ENCODE measurements at places on chromosomes 13 and 19.
A peak's percentile ranks its signal among the peaks of the same experiment; 100 is the strongest.

DNA sequence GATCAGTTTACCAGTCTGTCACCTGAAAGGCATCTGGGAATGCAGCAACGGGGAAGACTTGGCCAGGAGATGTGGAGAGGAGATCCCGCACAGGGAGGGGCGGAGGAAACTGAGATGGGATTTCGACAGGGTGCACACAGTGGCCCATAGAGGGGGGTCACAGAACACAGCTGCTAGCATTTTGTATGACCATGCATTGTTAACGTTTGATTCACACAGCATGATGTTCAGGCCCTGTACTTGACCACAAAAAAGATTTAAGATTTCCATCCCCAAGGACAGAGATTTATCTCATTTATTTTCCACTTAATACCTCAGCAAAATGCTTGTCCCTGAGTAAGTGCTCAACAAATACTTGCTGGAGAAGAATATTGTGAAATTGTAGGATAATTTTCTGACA, 63.2 kb downstream of the RAB20 start:
- no peak for DNase-seq

- no peak for DNase-seq
Measured at GRCh38 chr13:100815476-100816046, 141.0 kb upstream of the TMTC4 start.

DNA sequence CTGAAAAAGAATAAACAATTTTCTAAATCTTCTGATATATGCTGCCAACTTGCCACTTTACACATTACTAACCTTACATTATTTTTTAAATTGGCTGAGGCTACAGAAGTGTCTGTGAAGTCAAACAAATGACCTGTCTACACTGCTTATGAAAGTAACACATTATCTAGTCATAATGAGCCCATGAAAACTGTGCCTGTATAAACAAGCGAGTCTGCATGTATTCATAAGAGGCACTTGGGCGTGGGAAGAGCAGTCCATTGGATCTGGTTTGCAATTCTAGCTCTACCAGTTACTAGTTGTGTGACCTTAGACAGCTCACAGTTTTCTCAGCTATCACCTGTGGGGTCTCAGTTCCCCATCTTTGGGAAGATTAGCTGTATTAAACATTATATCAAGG, 3.1 kb downstream of the VPS36 start:
- DNase-seq: peak; percentile 47

GRCh38 chr13:101959016-101959415, 442.8 kb downstream of the FGF14 start:
- DNase-seq: no peak

GRCh38 chr19:42165146-42165545, 32.9 kb upstream of the POU2F2 start:
- DNase-seq: no peak

Measured in activated CD4-positive, alpha-beta T cell treated with anti-CD3 and anti-CD28 coated beads, Interleukin-2, Interleukin-6, amounts not matched to agents 100 ng/mL and 50 ng/mL, durations not matched to agents 16 hours and 8 hours (primary cell).